ENCODE measurements at places on chromosomes 7 and 10. TPM values are rescaled to one million over a fixed set of nuclear protein-coding genes. Genes with fewer than 3 reads are reported as not detected.

Gene SLC26A4
- not detected for total RNA-seq

Gene C10orf53
- not detected for total RNA-seq

Gene OR2A1
- total RNA-seq, result not detected

Gene NAT16
- total RNA-seq, result not detected

Gene C10orf62
- total RNA-seq, result not detected

Gene ANKRD61
- total RNA-seq, result not detected

Gene BHLHA15
- total RNA-seq, result not detected

Gene MEOX2
- not detected for total RNA-seq

Gene AGAP9
- 10.6 TPM for total RNA-seq

Gene FOXI2
- total RNA-seq, result not detected

Gene GRM8
- total RNA-seq, result not detected

Gene STARD3NL
- total RNA-seq, result 30.1 TPM

Gene ZNF727
- total RNA-seq, result 0.52 TPM

Gene ZNF736
- 31.3 TPM for total RNA-seq

Gene CUBN
- total RNA-seq, result 6.8 TPM

Gene ZNF277
- total RNA-seq, result 62.8 TPM

Gene MYL10
- not detected for total RNA-seq

Gene WASHC2A
- 35.3 TPM for total RNA-seq

Gene MRM2
- 4.4 TPM for total RNA-seq

Gene LRRD1
- 0.10 TPM for total RNA-seq

Gene CAV2
- total RNA-seq, result 4.1 TPM

Gene LIPN
- 3.0 TPM for total RNA-seq

Gene INMT
- total RNA-seq, result 0.52 TPM

Gene TSPAN12
- total RNA-seq, result not detected

Gene PNLIPRP3
- total RNA-seq, result not detected

Data from mononuclear cell (primary cell).